ENCODE measurements at places on chromosomes 5 and 9.

- peak; percentile 93 for DNase-seq
Measured at GRCh38 chr9:72526901-72527800, 5.7 kb downstream of the TMC1 start.

GRCh38 chr5:116810951-116811350, 236.3 kb upstream of the SEMA6A start:
- no peak for DNase-seq

DNA sequence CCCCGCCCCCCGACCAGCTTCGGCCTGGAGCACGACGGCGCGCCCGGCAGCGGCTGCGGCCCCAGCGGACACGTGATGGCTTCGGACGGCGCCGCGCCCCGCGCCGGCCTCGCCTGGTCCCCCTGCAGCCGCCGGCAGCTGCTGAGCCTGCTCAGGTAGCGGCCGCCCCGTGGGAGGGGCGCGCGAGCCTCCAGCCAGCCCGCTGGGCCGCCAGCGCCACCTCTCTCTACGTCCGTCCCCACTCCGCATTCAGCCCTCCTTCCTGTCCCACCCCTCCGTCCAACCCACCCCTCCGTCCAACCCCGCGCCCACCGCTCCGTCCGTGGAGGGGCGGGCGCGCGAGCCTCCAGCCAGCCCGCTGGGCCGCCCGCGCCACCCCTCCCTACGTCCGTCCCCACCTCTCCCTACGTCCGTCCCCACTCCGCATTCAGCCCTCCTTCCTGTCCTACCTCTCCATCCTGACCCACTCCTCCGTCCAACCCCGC, 6.5 kb downstream of the ADAMTS13 start:
- DNase-seq, result no peak

GRCh38 chr5:154044581-154044980, 5.8 kb downstream of the MFAP3 start:
- DNase-seq, result no peak

- peak; percentile 83 for DNase-seq
Measured at GRCh38 chr5:148205044-148205806, 2.4 kb downstream of the SPINK6 start.

DNA sequence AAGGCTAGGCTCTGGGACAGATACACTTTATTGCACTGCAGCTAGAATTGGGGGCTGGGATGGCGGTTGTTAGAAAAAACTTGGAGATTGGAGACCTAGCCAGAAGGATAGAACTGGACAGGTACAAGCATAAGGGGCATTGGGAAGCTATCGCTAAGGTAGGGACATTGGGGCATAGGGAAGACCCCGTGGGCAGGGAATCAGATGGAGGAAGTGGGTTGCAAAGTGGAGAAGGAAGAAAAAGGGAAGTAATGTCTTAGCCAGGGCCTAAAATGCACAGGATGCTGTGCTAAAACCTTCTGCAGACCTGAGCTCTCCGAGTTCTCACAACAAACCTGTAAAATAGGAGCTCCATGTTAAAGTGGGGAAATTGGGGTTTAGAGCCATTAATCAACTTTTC, 178.2 kb downstream of the ZDHHC21 start:
- no peak for DNase-seq

DNA sequence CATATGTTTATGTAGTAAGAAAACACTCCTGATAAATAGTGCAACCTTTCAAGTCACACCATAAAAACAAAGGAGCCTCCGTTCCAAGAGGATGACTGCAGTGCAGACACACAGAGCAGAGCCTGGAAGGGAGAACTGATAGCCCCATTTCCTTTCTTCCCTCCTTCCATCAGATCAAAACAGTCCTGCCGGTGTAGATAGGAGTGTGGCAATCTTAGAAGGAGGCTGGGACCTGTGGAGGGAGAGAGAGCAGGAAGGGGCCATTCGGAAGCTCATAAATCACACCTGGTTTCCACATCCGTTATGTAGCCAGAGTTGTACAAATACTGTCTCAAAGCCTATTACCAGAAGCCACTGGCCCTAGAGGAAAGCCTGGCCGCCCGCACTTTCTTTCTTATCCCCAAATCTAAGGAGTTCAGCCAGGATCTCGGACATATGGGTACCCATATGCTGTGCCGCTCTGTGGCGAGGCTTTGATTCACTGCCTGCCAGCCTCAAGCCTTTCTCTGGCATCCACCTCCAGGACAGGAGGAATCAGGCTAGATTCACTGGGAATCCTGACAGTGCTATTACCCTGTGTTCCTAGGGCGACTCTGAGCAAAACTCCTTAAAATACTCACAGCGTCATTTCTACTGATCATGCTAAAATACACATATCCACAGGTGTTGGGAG, 26.9 kb downstream of the DAP start:
- DNase-seq, result no peak

DNA sequence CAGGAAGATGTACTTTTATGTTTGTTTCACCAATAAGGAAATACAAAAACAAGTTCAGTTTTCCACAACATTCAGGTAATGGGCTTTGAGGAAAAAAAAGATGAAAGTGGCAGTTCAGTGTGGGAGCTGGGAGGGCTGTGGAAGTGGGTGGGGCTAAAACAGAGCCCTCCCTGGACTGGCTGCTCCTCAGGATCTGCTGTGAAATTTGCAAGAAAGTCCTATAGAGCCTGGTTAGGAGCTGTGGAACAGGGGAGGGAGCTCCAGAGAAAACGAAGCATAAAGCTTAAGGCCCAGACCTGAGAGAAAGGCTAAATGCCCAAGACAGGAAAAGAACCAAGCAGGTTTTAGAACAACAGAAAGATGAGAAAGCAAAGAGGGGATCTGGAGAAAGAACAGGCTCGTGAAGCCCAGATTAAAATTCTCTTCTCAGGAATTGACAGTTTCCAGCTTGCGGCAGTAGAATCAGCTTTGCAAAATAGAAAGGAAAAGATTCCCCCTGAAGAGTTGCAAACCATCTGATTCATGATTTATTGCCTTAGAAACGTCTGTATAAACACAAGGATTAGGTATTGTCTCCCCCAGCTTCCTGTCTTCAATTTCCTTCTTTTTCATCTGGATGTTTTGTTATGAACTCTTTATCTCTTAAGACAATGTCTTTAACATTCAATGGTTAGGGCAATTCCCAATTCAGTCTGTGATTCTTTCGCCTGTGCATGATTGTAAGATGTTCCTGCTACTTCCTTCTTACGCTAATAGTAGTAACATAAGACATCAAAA, 26.3 kb upstream of the CRHBP start:
- no peak for DNase-seq

DNA sequence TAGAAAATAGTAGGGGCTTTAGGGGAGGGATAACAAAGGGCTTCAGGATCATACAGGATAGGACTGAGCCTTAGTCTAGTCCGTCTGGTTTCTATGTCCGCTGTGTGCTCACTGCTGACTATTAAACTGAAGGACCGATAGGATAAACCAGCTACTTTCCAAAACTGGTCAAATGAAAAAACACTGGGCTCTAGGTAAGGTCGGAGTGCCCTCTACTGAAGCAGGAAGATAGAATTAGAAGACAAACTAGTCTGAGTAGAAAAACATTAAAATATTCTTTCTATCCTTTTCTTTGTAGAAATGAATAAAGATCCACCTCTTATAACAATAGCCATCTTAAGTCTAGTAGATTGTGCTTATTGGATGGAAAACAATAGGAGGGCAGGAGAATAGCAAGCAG, 133.6 kb downstream of the CEMIP2 start:
- no peak for DNase-seq

- peak; percentile 70 for DNase-seq
Measured at GRCh38 chr9:108579757-108580439, 275.9 kb downstream of the ACTL7B start.

GRCh38 chr5:170769246-170769645, 14.3 kb upstream of the GABRP start:
- DNase-seq, result no peak

GRCh38 chr5:78959767-78960166, 25.3 kb downstream of the ARSB start:
- no peak for DNase-seq

DNA sequence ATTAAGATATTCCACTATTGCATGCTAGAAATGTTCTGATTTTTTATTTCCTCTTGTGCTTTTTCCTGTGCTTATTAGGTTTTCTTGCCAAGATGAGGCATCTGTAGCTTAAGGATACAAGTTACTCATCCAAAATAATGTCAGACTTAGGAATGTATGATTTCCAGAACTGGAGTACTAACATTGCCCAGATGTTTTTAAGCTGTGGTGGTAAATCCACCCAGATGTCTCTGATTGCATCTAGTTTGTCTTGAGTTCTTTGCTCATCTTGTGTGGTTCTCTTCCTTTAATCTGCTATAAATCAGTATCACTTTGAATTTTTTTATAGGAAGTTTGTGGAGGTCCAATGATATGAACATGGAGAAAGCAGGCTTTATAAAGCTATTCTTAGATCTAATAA, 337.5 kb upstream of the ZNF608 start:
- no peak for DNase-seq

DNA sequence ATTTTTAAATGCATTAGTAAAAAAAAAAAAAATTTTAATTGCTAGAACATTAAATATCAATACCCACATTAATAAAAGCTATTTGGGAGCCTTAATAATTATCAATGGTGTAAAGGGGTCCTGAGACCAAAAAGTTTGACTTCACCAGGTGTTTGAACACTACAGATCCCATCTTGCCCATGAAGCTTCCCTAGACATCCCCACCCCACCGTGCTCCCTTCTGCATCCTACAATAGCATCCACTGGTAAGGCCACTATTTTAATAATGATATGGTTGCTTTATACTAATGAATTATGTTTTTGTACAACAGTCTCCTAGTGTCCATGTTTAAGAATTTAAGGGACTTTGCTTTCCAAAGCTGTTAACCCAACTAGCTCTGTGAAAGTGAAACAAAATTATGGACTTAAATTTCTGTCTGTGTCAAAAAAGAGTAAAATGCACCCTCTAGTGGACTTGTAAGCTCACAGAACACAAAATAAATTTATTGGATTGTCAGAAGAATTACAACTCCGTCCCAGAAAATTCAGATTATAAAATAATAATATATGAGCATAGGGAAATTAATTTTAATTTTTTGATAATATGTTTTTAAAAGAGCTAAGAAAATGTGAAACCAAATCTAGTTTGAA, 76.0 kb downstream of the ARL15 start:
- no peak for DNase-seq

GRCh38 chr5:35902046-35902672, 36.3 kb downstream of the CAPSL start:
- peak; percentile 49 for DNase-seq

DNA sequence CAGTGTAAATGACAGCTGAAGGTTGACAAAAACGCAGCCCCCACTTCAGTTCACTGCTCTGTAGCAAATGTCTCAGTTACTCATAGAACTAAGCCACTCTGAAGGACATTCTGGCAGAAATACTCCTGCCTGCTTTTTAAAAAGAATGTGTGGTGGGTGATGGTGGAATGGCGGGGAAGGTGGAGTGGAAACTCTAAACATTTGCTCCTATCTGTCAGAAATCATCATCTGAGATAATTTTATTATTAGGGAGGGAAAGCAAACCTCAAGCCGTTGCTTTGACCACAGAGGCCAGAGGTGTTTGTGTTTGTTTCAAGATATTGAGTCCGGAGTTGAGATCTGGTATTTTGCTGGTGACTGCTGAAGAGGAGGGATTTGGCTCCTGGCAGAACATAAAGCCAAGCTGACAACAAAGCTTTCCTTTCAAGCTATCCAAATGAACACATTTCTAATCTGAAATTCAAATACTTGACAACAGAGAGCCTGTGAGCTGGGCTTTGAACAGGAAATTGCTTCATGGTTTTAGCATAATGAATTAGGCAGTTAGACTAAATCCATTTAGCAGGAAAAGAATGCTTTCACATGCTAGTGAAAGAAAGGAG, 362.7 kb downstream of the CSNK1G3 start:
- DNase-seq, result no peak

GRCh38 chr5:123000731-123001130, 35.8 kb downstream of the PPIC start:
- no peak for DNase-seq

- DNase-seq, result peak; percentile 52
Measured at GRCh38 chr5:58774937-58775336, 192.1 kb downstream of the RAB3C start.

DNA sequence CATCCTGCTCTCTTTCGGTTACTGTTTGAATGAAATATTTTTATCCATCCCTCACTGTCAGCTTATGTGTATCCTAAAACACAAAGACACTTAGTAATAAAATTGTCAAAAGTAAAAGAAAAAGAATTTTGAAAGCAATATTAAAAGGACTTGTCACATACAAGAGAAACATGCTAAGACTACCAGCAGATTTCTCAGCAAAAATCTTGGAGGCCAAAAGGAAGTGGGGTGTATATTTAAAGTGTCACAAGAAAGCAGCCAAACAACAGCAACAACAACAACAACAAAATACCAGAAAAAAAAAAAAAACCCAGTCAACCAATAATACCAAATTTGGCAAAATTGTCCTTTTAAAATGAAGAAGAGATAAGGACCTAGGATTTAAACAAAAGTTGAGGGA, 678.7 kb upstream of the TYRP1 start:
- no peak for DNase-seq

GRCh38 chr9:127720865-127721227, 5.0 kb downstream of the TTC16 start:
- no peak for DNase-seq

- peak; percentile 67 for DNase-seq
Measured at GRCh38 chr5:90932052-90932699, 373.6 kb downstream of the ADGRV1 start.

- DNase-seq, result peak; percentile 72
Measured at GRCh38 chr5:112646139-112646936, 91.3 kb upstream of the APC start.

GRCh38 chr9:131410044-131410491, 16.2 kb downstream of the PRRC2B start:
- DNase-seq, result peak; percentile 33

GRCh38 chr9:23823269-23823668, 2.8 kb downstream of the ELAVL2 start:
- no peak for DNase-seq

- DNase-seq, result no peak
Measured at GRCh38 chr9:104361207-104361606, 142.9 kb upstream of the OR13F1 start.

DNA sequence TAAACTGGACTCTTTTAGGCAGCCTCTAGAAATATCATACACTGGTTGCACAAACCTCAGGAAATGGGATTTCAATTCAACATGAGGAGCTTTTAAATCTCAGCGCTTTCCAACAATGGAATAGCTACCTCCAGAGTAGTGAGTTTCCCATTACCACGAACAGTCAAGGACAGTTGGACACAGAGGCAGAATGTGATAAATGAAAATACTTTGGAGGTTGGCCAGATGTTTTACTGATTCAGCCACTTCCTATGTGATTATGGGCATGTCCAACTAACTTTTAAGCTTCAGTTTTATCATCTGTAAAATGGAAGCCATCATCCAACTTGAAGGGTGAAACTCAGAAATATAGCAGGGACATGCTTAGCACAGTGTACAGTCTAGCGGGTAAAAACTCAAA, 2.1 kb downstream of the FBXW2 start:
- DNase-seq, result no peak

DNA sequence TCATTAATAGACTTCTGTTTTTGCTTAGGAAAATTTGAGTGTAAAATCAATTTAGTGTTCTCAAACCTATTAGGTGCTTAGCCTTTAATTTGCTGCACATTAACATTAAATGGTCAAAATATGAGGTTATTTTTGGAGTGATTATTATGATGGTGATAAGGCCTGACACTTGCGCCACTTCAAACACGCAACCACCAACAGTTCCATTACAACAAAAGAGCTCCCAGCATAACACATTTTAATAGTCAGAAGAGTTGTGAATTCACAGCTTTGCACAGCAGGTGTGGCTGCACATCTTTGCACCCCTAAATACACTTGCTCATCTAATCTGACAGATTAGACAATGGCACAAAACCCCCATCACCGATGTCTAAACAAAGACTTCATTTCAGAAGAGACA, 940.7 kb downstream of the NR2F1-AS1 start:
- DNase-seq, result no peak

GRCh38 chr9:69317081-69317480, 7.9 kb upstream of the ENTREP1 start:
- no peak for DNase-seq

Data from suppressor macrophage (primary cell).